Right renal pelvis (tissue), 4 donors: ENCODE measurements at places on chromosomes 4 and X. TPM values are rescaled to one million over a fixed set of nuclear protein-coding genes. Genes with fewer than 3 reads are reported as not detected.

- no peak for DNase-seq
These were observed 285.8 kb upstream of the TRPC5 start for GRCh38 chrX:112368371-112368770.

GRCh38 chrX:137550665-137551261, 15.2 kb upstream of the ZIC3 start:
- no peak for DNase-seq

GRCh38 chrX:138058931-138059330, 493.0 kb downstream of the ZIC3 start:
- no peak for DNase-seq

- DNase-seq: no peak
These were observed 396.0 kb downstream of the PDGFC start for GRCh38 chr4:156575430-156576073.

GRCh38 chr4:101274888-101275752, 72.2 kb downstream of the PPP3CA start:
- no peak for DNase-seq

- no peak for DNase-seq
These were observed 77.5 kb downstream of the ENOX2 start for GRCh38 chrX:130825525-130825924.

DNA sequence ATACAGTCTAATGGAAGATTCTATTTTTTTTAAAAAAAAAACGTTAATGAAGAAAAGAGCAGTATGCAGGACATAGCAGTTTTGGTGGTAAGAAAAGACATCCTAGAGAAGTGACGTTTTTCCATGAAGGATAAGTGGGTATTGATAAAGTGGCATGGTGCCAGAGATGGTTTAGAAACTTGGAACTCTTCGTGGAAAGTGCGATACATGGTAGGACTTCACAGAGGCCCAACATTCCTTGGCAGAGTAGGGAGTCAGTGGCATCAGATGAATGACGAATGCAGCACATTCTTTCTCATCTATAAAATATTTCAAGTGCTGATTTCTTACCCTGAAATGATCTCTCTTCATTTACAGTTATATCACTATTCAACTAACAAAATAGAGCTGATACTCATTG, 298.7 kb downstream of the CCSER1 start:
- no peak for DNase-seq

GRCh38 chr4:141275834-141276233, 55.1 kb downstream of the ZNF330 start:
- no peak for DNase-seq

GRCh38 chr4:168441412-168441811, 38.9 kb downstream of the DDX60L start:
- DNase-seq: no peak

DNA sequence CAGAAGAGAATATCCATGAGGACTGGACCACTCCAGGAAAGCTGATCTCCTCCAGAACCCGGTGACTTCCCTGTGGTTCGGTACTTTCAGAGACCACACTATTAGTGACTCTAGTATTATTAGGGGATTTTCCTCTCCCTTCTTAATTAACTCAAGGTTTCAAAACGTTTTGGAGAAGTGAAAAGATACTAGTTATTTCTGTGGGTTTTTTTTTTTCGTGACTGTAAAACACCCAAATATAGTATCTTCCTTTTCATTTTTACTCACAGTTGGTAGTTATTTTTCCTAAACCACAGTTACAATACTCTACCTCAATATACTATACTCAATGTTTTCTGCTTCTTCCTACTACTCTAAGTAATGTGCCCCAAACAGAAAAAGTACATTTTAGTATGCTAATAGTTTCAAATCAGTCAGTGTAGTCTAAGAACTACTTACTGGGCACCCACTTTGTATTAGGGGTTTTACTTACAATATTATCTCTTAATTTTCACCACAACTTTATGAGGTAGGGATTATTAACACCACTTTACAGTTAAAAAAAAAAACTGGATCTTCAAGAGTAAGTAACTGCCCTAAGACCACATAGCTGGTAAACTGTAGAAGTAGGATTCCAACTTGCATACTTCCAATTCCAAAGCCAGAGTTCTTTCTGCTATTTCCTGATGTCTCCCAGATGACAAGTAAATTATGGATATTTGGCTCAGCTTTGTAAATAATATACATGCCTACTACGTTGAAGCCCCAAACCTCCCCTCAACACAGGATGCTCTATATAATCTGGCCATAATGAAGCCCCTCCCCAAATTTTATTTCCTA, 45.0 kb downstream of the SLC9A7 start:
- no peak for DNase-seq

Gene SASH3
- polyA plus RNA-seq: 2.1 TPM

Gene PPBP
- 55.2 TPM for polyA plus RNA-seq

Gene MAGEA9B
- polyA plus RNA-seq: not detected

Gene MAGEA2
- polyA plus RNA-seq: not detected

Gene CD99L2
- polyA plus RNA-seq: 45.4 TPM

Gene PABPC4L
- 10.9 TPM for polyA plus RNA-seq
